ENCODE measurements at places on chromosomes 7 and 10. TPM values are rescaled to one million over a fixed set of nuclear protein-coding genes. Genes with fewer than 3 reads are reported as not detected.

DNA sequence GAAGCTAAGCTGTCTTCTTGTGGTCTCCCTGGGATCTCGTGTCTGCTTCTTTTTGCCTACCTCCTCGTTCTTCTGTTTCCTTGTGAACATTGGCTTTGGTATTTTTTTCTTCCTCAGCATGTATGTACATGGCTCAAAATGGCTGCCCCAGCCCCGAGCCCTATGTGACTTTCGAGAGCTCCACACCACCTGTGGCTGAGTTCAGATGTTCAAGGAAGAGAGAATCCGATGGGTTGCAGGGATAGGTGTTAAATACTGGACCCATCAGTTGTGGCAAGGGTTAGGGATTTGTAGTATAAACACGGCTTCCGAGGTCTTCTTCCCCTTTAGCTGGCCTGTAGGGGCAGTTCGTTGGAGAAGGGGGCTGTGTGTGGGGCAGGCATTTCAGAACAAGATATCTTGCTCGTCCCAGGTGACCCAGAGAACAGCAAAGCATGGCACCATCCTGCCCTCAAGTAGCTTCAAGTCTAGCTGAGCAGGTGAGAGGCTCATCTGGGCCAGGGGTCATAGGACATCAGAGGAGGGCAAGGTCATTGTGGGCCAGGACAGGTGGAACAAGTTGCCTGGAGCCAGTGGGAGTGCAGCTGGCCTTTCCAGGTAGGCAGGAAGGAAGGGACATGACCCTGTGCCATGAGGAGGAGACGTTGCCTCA is 57.2 kb upstream of the COMTD1 start:
- no peak for DNase-seq
- no peaks in the 10 kb centered on the region for H3K36me3 ChIP-seq
- H3K27ac ChIP-seq, result no peak overlapping the region
- peaks cover 15% of the 10 kb centered on the region for H3K4me1 ChIP-seq
- H3K4me3 ChIP-seq, result no peak overlapping the region

DNA sequence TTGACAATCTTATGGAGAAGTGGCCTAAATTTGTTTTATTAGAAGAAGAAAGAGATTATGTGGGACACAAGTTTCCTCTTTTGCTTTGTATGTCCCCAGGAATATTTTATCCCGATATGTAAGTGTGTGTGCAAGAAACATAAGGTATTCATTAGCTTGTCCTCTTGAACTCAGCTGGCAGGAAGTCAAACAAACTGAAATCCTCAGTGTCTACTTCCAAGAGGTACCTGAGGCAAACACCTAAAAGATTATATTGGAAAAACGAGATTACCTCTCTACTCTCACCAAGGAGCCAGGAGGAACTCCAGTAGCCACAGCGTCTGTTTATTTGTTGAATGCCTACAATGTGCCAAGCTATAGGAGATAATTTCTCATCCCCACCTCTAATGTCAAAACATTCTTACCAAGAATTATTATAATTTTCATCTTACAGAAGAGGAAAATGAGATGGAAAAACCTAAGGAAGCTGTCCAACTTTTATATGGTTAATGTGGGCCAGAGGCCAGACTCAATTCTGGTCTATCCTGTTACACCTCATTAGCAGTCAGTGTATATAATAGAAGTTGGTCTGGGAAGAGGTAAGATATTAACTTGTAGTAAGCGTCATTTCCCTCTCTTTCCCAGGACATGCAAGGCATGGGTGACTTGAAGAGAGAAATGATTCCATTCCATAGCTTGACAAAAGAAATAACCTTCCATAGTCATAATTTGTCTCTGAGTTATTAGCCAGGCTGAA is 692.7 kb downstream of the MAGI2 start:
- no peaks in the 10 kb centered on the region for H3K36me3 ChIP-seq
- H3K27ac ChIP-seq, result no peak overlapping the region
- DNase-seq, result no peak
- H3K4me1 ChIP-seq, result no peaks in the 10 kb centered on the region

The TRIM50 gene
- not detected for total RNA-seq

DNA sequence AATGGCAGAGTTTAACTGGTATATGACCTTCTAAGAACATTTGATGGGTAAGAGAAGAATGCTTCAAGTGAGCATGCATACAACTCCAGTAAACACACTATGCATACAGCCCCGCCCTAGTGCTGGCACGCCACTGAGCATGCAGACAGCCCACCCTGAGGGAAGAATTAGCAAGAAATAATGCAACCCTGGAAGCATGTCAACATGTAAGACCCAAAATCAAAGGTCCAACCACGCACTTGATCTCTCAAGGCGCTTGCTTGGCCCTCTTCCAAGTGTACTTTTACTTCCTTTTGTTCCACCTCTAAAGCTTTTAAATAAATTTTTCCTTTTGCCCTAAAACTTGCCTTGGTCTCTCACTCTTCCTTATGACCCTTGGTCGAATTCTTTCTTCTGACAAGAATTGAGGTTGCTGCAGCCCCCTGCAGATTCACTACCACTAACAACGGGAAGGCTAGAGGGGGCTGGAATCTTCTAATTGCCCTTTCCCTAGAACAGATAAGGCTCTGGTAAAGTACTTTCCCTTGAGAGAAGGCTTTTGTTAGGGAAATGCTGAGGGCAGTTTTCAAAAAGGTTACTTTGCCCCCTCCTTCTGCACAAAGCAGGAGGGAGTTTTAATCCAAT is 3.4 kb downstream of the FAM24B start:
- peaks cover 7% of the 10 kb centered on the region for H3K4me1 ChIP-seq
- H3K4me3 ChIP-seq, result no peak overlapping the region
- H3K27me3 ChIP-seq, result no peaks in the 10 kb centered on the region
- no peak overlapping the region for H3K27ac ChIP-seq

The CPN1 gene
- not detected for total RNA-seq

GRCh38 chr10:31975157-31975765 is 46.6 kb upstream of the ARHGAP12 start:
- no peak overlapping the region for H3K27ac ChIP-seq
- DNase-seq, result no peak
- H3K4me1 ChIP-seq, result peaks cover 16% of the 10 kb centered on the region
- no peak overlapping the region for H3K4me3 ChIP-seq

The GPR26 gene
- 0.09 TPM for total RNA-seq

GRCh38 chr10:36254199-36254598 is 612.1 kb upstream of the FZD8 start:
- peak; percentile 6 for DNase-seq
- no peak overlapping the region for H3K27ac ChIP-seq
- no peaks in the 10 kb centered on the region for H3K27me3 ChIP-seq
- no peaks in the 10 kb centered on the region for H3K4me1 ChIP-seq
- no peaks in the 10 kb centered on the region for H3K36me3 ChIP-seq

GRCh38 chr10:116111483-116112095 is 161.4 kb downstream of the GFRA1 start:
- H3K36me3 ChIP-seq, result no peaks in the 10 kb centered on the region
- H3K4me3 ChIP-seq, result no peak overlapping the region
- peaks cover 25% of the 10 kb centered on the region for H3K4me1 ChIP-seq

The ACBD7 gene
- 0.79 TPM for total RNA-seq

GRCh38 chr10:98649170-98649569 is 202.4 kb upstream of the HPS1 start:
- no peaks in the 10 kb centered on the region for H3K4me1 ChIP-seq
- no peak overlapping the region for H3K27ac ChIP-seq
- no peak overlapping the region for H3K4me3 ChIP-seq
- no peaks in the 10 kb centered on the region for H3K27me3 ChIP-seq
- DNase-seq, result no peak

DNA sequence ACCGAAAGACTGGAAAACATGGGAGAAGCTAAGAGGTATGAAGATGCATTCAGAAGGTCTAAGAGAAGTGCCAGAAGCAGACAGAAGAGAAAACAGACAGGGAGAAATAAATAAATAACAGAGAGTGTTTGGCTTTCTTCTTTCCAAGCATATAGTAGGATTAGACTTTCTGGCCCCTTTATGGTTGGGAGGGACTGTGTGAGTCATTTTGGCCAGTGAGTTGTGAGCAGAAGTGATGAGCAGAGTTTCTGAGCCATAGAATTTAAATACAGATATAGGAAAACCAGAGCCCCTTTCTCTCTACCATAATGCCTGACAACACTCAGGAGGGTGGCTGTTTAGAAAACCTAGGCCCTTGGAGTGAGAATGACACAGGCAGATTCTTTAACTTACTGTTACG is 171.0 kb downstream of the PPP1R17 start:
- H3K4me1 ChIP-seq, result no peaks in the 10 kb centered on the region
- DNase-seq, result no peak
- no peak overlapping the region for H3K27ac ChIP-seq

- no peaks in the 10 kb centered on the region for H3K36me3 ChIP-seq
- peak; percentile 80 for DNase-seq
- H3K27me3 ChIP-seq, result no peaks in the 10 kb centered on the region
- H3K4me1 ChIP-seq, result peaks cover 32% of the 10 kb centered on the region
- H3K27ac ChIP-seq, result peak overlapping the region; percentile 84
Measured at GRCh38 chr7:17524746-17525145, 226.3 kb downstream of the AHR start.

GRCh38 chr7:96739609-96740008 is 30.0 kb upstream of the SEM1 start:
- no peak overlapping the region for H3K27ac ChIP-seq
- no peak for DNase-seq
- no peak overlapping the region for H3K4me3 ChIP-seq
- no peaks in the 10 kb centered on the region for H3K27me3 ChIP-seq

The PTF1A gene
- not detected for total RNA-seq

GRCh38 chr10:113007343-113007771 is 57.3 kb downstream of the TCF7L2 start:
- H3K27me3 ChIP-seq, result no peaks in the 10 kb centered on the region
- H3K27ac ChIP-seq, result no peak overlapping the region
- no peaks in the 10 kb centered on the region for H3K36me3 ChIP-seq

The GDF2 gene
- total RNA-seq, result not detected

- peaks cover 9% of the 10 kb centered on the region for H3K27me3 ChIP-seq
- H3K27ac ChIP-seq, result no peak overlapping the region
- DNase-seq, result no peak
- no peaks in the 10 kb centered on the region for H3K4me1 ChIP-seq
Measured at GRCh38 chr10:75496191-75496567, 64.8 kb downstream of the LRMDA start.

DNA sequence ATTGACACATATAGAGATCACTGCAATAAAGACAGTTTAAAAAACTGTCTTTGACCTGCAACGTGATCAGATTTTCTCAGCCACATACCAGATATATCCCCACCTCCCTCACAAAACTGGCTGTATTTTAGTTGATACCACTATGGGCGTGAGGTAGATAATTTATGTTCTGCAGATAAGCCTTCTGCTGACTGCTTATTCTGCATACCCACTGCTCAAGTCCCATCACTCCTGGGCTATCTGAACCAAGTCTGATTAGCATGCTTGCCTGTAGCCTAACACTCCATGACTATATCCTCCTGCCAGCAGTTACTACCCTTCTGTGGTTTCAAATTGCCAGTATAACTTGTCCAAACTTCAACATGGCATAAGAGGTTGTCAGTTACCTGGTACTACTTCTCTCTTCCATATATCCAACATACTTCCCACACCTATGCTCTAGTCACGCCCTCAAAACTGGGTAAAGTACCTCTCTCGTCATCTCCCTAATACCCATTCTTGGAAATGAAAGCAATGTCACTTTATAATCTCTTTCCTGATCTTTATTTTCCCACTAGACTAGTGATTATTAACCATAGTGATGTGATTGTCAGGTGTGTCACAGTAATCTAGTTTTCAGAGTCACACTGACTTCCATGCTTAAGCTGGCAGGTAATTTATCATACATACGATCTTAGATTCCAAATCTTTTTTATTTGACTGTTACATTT is 70.7 kb downstream of the MALSU1 start:
- no peak overlapping the region for H3K27ac ChIP-seq
- H3K27me3 ChIP-seq, result no peaks in the 10 kb centered on the region
- no peak overlapping the region for H3K4me3 ChIP-seq
- no peak for DNase-seq

DNA sequence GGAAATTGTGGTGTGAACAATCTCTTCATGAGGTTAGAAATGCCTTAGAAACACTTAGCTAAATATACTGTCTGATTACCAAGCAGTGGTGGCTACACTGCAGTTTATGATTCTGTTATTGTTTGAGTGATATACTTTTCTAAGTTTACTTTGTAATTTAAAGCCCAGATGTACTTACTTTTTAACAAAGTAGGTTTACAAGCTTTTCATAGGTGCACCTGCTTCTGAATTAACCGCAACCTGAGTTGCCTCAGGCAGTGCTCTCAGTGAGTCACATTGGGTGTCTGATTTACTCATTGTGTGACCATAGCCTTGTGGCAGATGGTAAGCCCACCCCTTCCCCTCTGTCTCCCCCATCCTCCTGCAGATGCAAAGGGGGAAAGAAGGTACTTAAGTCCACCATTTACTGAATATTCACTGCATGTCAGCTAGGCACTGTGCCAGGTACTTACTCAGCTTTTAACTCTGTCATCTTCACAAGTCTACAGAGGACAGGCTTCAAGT is 9.0 kb downstream of the MTURN start:
- peaks cover 15% of the 10 kb centered on the region for H3K4me1 ChIP-seq
- no peak overlapping the region for H3K27ac ChIP-seq
- no peak overlapping the region for H3K4me3 ChIP-seq

The ZPBP gene
- total RNA-seq, result not detected

GRCh38 chr7:95550546-95550945 is 45.8 kb downstream of the PDK4 start:
- peaks cover 6% of the 10 kb centered on the region for H3K4me1 ChIP-seq
- H3K4me3 ChIP-seq, result no peak overlapping the region
- H3K27me3 ChIP-seq, result no peaks in the 10 kb centered on the region
- no peak for DNase-seq
- peak overlapping the region; percentile 6 for H3K27ac ChIP-seq
- H3K36me3 ChIP-seq, result no peaks in the 10 kb centered on the region

The PMS2 gene
- total RNA-seq, result 17.8 TPM

The HABP2 gene
- total RNA-seq, result not detected
